ENCODE measurements at places on chromosomes 7 and 10.
A peak's percentile ranks its signal among the peaks of the same experiment; 100 is the strongest.

GRCh38 chr10:98957801-98958200 lies 277.9 kb downstream of the HPSE2 start:
- peak; percentile 5 for DNase-seq

GRCh38 chr10:124724279-124725027 lies 19.7 kb downstream of the FAM53B start:
- no peak for DNase-seq

- peak; percentile 15 for DNase-seq
Measured at GRCh38 chr7:34191162-34191561, 285.8 kb downstream of the BMPER start.

GRCh38 chr10:17023386-17024298 lies 106.0 kb downstream of the CUBN start:
- peak; percentile 56 for DNase-seq

GRCh38 chr7:46850563-46851330 lies 731.2 kb downstream of the TNS3 start:
- DNase-seq: no peak

DNA sequence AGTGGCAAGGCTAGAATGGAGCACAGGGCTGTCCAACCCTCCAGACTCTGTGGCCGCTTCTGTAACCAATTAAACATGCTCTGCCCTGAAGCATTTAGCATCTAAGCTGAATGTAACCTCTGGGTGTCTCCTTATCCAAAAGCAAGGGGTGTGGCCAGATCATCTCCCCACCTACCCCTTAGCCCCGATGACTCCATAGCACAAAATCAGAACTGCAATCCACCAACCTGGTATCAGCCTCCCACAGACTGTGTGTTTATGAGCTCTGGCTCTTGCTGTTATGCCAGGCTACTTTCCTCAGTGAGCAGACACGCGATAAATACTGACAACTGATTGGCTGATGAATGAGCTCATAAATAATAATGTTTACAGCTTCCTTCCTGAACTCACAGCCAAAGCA lies 3.2 kb downstream of the FRMD4A start:
- peak; percentile 42 for DNase-seq

DNA sequence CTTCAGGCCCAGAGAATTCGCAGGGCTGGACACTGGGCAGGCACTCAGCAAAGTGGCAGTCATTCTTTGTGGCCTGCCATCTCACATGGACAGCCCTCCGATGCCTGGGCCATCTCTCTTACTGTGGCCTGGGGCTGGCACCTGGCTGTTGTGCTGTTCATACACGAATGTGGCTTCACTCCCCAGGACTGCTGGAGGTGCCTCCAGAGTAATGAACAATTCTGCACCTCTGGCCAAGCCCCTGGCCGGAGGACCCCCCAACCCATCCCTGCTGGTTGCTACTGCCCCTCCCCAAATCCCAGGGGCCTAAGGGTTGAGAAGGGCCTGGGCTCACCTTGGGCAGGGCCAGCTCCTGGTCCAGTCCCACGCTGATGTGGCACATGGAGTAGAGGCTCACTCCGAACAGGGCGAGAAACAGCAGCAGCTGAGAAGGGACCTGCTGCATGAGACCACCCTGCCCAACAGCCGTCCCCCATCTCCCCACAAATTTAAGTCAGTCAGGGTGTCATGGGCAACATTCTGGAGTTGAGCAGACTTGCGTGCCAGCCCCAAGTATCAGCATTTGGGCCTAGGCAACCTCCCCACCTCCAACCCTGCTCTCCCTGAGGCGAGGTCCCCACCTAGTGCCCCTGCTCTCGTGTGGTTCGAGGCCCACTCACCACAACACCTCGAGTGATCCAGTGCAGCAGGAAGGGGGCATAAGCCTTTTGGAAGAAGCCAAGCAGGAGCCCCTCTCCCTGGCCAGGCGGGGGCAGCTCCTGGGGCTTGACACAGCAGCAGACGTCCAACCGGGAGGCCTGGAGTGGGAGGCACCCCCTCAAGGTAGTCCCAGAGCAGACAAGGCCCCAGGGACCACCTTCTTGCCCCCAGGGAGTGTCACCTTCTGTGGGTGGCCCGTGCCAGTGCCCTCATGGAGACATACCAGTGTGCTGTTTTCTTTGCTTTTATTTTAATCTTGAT lies 9.4 kb downstream of the NPC1L1 start:
- no peak for DNase-seq

DNA sequence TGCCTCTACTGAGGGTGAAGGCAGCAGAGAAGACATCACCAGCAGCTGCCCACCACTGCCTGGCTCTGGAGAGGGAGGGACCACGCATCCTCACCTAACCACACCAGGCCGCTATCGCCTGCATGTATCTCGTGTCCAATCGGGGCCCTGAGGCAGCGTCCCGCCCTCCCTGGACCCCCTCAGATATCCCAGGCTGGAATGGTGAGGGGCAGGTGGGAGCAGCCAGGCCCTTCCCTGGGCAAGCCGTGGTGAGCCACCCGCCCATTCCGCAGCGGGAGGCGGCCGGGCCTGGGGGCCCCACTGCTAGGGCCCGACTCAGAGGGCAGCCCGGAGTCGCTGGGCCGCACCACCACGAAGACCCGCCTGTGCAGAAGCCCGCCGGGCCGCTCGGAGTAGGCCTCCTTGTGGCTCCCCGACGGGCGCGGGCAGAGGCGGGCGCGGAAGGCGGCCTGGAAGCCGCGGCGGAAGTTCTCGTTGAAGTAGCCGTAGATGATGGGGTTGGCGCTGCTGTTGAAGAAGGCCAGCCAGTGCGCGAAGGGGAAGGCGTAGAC lies 21.6 kb upstream of the PPA1 start:
- DNase-seq: no peak

DNA sequence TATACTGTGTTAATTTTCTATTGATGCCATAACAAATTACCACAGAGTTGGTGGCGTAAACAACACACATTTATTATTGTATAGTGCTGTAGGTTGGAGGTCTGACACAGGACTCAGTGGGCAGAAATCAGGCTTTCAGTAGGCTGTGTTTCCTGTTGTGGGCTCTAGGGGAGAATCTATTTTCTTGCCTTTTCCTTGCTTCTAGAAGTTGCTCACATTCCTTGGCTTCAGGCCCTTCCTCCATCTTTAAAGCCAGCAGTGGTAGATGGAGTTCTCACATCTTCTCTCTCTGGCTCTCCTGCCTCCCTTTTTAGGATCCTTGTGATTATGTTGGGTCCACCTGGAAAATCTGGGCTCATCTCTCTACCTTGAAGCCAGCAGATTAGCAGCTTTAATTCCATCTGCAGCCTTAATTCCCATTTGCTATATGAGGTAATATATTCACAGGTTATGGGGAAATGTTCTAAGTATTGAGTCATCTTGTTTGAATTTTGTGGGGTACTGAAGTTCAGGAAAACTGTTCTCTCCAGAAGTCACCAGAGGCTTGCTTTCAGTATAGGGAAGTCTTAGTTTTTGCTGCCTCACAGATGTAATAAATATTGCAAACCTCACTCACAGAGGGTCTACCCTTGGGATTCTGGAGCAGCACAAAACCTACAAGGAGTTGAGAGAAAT lies 38.9 kb downstream of the CCNY start:
- DNase-seq: no peak

- no peak for DNase-seq
Measured at GRCh38 chr10:108598320-108598695, 1325.0 kb downstream of the XPNPEP1 start.

DNA sequence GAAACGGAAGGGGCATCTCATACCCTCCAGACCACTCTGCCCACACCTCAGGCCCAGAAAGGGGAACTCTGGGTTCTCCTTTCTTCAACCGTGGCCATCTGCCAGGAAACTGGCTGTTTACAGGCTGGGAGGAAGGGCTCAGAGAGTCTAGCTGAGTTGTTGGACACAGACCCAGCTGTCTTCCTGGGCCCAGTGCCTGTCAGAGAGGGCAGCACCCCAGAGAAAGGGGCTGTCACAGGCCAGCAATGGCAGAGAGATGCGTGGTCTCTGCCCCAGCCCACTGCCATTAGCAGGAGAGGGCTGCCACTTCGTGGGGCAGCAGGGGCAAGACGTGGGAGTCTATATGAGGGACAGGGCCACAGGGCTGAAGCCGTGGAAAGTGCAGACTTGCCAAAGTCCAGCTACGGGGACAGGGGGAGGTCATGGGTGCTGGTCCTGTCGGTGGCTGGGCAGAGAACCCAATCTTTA lies 11.0 kb downstream of the GRID1 start:
- DNase-seq: peak; percentile 81

DNA sequence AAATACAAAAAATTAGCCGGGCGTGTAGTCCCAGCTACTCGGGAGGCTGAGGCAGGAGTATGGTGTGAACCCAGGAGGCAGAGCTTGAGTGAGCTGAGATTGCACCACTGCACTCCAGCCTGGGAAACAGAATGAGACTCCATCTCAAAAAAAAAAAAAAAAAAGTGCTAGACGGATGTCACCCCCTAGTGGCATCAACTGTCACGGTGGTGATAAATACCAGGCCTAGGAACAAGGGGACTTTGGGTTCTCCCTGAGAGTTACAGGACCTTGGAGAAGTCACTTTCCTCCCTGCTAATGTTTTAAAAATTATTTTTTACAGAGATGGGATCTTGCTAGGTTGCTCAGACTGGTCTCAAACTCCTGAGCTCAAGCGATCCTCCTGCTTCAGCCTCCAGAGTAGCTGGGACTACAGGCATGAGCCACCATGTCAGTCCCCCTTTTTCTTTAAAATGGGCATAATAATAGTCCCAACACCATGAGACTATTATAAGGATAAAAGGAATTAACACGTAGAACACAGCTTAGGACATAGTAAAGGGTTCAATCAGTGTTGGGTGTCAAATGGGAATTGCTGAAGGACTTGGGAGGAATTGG lies 2.6 kb upstream of the TMEM130 start:
- peak; percentile 51 for DNase-seq

- DNase-seq: peak; percentile 89
Measured at GRCh38 chr10:68327889-68328786, 3.7 kb upstream of the HNRNPH3 start.

DNA sequence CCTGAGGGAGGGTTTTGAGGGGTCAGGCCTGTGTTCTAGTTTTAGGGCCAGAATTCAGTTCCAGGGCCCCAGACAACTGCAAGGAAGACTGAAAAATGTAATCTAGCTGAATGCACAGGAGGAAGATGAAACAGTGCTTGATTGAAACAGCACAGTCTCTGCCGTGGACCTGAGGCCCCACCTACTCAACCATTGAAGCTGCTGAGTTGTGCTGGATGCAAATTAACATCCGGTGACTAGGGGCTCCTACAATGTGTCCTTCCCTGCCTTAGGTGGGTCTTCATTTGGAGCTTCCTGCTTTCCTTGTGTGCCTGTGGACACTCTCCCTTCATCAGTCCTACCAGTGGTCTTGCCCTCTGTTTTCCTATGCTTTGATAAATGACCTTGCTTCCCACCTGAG lies 5.7 kb downstream of the GLRX3 start:
- no peak for DNase-seq

GRCh38 chr10:58909881-58910280 lies 266.6 kb upstream of the PHYHIPL start:
- DNase-seq: no peak

DNA sequence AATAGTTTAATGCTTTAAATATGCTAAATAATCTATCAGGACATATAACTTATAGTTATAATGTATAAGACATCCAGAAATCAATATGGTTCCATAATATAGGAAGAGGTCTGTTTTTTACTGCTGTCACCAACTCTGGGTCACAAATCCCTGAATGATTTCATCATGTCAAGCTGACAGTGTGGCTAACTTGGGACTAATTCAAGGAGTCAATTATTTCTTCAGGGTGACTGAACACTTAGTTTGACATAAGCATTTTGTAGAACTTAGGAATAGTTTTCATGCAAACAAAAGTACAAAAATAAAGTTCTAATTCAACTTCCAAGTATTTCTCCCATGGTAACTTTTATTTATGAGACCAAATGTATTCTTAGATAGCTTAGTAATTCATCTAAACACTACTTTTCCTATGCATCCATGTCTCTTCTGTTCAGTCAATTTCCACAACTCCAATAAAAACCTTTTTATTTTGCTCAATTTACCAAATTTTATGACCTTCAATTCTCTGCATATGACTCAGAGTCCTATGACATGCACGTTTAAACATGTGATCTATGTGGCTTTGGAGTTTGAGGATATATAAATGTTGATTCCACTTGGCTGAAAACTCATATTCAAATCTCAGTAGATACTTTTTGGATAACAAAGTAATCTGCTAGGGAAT lies 40.3 kb upstream of the GNAT3 start:
- no peak for DNase-seq

- peak; percentile 89 for DNase-seq
Measured at GRCh38 chr7:97005183-97006054, at the start of gene DLX6. DLX6 (plus strand) TSS chr7:97005553; CDS start chr7:97005978, 425 bp downstream.

- DNase-seq: no peak
Measured at GRCh38 chr7:95320651-95321050, 3.7 kb downstream of the PON1 start.

GRCh38 chr7:2698581-2699288 lies 10.7 kb downstream of the AMZ1 start:
- DNase-seq: no peak

DNA sequence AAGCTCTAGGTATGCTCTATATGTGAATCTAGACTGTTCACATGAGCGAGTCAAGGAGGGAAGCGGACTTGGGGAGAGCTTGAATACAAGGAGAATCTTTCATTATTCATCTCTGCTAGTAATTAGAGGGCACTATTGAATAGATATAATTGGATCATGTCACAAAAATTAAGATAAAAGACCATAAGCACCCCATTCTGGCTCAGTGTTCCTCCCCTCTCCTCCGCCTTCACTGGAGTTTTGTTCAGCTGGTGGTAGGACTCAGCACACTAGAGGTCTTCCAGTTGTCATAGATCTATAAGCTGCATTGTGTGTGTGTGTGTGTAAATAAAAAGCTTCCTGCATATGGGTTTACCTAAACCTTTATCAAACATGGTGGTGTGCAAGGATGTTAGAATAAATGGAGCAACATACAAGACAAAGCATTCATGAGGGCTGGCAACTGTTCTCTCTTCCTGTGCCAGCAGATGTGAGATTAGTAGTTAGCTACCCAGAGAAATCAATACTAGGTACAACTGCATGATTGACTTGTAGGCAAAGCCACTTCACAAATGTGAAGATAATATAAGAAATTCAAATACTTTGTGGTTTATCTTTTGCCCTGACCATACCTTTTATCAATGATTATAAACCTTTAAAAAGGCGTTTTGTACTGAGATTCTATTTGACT lies 142.6 kb downstream of the CREB5 start:
- no peak for DNase-seq

DNA sequence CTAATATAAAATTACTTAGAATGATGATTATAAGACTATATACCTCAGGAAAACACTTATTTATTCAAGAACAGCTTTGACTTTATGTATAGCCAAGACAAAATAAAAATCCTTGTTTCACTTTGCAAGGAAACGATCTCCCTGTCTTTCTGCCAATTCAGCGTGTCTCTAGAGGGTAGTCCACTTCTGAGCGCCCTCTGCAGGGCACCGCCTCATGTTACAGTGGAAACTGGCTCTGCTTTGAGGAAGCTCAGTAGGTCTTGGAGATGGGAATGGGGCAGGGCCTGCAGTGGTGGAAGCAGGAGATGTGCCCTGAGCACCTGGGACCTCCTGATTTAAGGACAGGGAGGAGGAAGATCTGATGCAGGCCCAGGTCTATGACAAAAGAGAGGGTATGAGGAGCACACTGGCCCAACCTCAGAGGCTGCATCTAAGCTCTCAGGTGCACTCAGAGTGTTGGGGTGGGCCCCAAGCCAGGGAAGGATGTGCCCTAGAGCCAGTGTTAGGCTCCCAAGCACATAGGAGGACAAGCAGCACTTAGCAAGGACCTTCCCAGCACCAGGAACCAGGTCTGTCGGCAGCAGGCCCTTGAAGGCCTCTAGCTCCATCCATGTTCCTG lies 481.0 kb downstream of the TNS3 start:
- DNase-seq: no peak
